CD8-positive, alpha-beta memory T cell (primary cell): ENCODE measurements at places on chromosomes 6 and 20. TPM values are rescaled to one million over a fixed set of nuclear protein-coding genes. Genes with fewer than 3 reads are reported as not detected.

MAP7 gene
- 0.51 TPM for total RNA-seq

RAMACL gene
- total RNA-seq: 0.60 TPM

THBS2 gene
- total RNA-seq: not detected

NHLRC1 gene
- total RNA-seq: 0.29 TPM

SH3BGRL2 gene
- total RNA-seq: 0.64 TPM

CLVS2 gene
- not detected for total RNA-seq

BAG2 gene
- total RNA-seq: 10.2 TPM

ISM1 gene
- total RNA-seq: 1.7 TPM

COL10A1 gene
- total RNA-seq: not detected

BFSP1 gene
- 0.26 TPM for total RNA-seq

DNA sequence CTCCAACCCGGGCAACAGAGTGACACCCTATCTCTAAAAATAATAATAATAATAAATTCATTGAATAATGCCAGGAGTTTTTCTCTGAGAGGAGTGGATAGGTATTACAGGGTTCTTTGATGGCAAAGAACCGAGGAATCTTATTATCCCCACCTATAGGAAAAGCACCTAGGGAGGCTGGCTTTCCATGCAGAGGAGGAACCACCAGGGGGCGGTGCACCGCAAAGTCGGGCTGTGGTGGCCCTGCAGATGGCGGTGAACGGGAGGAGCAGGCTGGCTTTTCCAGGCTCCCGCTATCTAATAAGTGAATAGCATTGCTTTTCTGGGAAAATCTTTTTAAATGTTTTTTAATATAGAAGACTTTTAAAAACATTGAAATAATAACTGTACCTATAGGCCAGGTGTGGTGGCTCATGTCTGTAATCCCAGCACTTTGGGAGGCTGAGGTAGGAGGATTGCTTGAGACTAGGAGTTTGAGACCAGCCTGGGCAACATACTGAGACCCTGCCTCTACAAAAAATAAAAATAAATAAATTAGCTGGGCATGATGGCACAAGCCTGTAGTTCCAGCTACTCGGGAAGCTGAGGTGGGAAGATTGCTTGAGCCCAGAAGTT lies 864.2 kb downstream of the KIF16B start:
- H3K36me3 ChIP-seq: no peaks in the 10 kb centered on the region
- DNase-seq: no peak
- H3K27me3 ChIP-seq: no peaks in the 10 kb centered on the region
- no peaks in the 10 kb centered on the region for H3K4me1 ChIP-seq
- no peak overlapping the region for H3K4me3 ChIP-seq

- no peak overlapping the region for H3K27ac ChIP-seq
- H3K27me3 ChIP-seq: peaks cover 12% of the 10 kb centered on the region
- no peaks in the 10 kb centered on the region for H3K36me3 ChIP-seq
- peak overlapping the region; percentile 74 for H3K4me3 ChIP-seq
Observed at GRCh38 chr6:105995391-105995865, 90.7 kb upstream of the PRDM1 start.

- no peak overlapping the region for H3K4me3 ChIP-seq
- no peak overlapping the region for H3K27ac ChIP-seq
- no peak for DNase-seq
- no peaks in the 10 kb centered on the region for H3K27me3 ChIP-seq
Observed at GRCh38 chr20:18465536-18466200, 1.2 kb downstream of the DZANK1 start.

DNA sequence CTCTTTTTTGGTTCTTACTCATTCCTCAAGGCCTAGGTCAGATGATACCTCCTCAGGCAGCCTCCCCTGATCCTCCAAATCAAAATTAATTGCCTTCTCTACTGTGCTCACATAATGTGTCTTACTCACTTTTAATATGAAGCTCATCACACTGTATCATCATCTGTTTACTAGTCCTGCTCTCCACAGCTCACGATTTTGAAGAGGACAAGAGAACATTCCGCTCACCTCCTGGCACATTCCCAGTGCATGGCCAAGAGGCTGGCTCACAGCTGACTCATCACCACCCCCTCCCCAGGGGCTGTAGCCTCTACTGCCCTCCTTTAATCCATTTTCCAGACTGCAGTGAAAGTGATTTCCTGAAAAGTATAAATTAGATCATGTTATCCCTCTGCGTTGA lies 133.1 kb downstream of the ALDH8A1 start:
- no peaks in the 10 kb centered on the region for H3K36me3 ChIP-seq
- H3K4me1 ChIP-seq: no peaks in the 10 kb centered on the region
- H3K27me3 ChIP-seq: no peaks in the 10 kb centered on the region
- DNase-seq: no peak
- no peak overlapping the region for H3K27ac ChIP-seq

DNA sequence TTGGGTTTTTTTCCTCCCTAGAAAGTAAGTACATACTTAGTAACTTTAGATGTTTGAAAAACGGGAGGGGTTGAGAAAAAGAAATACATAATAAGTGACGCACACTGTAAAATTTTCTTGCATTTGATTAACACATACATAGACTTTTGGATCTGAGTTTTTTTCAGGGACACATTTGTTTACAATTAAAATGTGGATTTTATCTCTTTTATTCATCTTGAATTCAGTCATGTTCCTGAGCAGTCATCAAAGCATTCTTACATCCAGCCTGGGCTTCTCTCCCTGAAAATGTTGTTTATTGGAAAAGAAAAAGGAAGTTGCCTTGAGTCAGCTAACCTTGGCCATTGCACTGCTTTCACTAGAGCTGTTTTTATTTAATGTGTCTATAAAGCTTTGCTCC lies 8.7 kb upstream of the RPP40 start:
- no peak for DNase-seq
- H3K4me3 ChIP-seq: no peak overlapping the region
- no peaks in the 10 kb centered on the region for H3K4me1 ChIP-seq
- no peak overlapping the region for H3K27ac ChIP-seq
- H3K36me3 ChIP-seq: no peaks in the 10 kb centered on the region

- no peaks in the 10 kb centered on the region for H3K27me3 ChIP-seq
- no peak overlapping the region for H3K4me3 ChIP-seq
- peaks cover 8% of the 10 kb centered on the region for H3K4me1 ChIP-seq
- no peaks in the 10 kb centered on the region for H3K36me3 ChIP-seq
- H3K27ac ChIP-seq: no peak overlapping the region
Observed at GRCh38 chr20:35302421-35303335, 10.5 kb upstream of the FAM83C start.

DNA sequence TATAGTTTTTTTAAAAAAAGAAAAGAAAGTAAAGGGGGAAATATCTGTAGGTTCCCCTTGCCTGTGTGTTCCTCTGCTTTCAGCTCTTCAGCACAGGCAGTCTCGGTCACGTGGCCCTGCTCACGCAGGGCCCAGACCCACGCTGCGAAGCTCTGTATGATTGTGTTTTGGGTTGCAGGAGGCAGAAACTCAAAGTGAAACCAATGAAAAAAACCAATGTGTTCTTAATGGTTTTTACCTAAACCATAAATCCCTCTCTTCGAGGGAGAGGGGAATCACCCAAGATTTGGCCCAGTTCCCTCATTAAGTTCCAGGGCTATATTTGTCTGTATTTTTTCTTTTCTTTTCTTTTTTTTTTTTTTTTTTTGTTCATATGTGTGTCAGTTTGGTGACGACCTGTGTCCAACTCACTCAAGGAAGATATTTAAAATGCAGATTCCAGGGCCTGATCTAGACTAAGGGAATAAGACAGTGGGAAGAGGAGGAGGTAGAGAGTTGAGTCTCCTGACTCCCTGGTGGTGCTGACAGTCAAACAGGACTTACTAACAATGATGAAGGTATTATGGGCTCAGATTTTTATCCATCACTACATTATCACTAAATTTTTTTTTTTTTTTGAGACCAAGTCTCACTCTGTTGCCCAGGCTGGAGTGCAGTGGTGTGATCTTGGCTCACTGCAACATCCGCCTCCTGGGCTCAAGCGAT lies 33.8 kb upstream of the RREB1 start:
- H3K4me1 ChIP-seq: peaks cover 5% of the 10 kb centered on the region
- no peak for DNase-seq
- no peak overlapping the region for H3K4me3 ChIP-seq
- no peaks in the 10 kb centered on the region for H3K36me3 ChIP-seq
- no peaks in the 10 kb centered on the region for H3K27me3 ChIP-seq
- no peak overlapping the region for H3K27ac ChIP-seq

DNA sequence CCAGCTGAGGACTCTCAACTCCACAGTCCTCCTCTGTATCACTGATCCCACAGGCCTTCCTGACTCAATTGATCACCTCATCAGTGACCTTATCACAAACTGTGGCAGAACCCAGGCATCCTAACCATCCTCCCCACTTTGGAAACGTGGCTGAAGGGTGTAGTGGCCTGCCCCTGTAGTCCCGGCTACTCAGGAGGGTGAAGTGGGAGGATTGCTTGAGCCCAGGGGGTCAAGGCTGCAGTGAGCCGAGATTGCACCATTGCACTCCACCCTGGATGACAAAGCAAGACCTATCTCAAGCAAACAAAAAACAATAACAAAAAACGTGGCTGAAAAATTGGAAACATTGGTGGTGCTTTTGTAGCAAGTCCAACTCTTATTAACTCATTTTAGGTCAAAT lies 203.4 kb upstream of the ZNF217 start:
- DNase-seq: no peak
- H3K4me3 ChIP-seq: no peak overlapping the region
- no peak overlapping the region for H3K27ac ChIP-seq
- H3K36me3 ChIP-seq: no peaks in the 10 kb centered on the region
- no peaks in the 10 kb centered on the region for H3K4me1 ChIP-seq
- no peaks in the 10 kb centered on the region for H3K27me3 ChIP-seq

GRCh38 chr6:132962936-132963868 lies 148.8 kb downstream of the RPS12 start:
- H3K4me3 ChIP-seq: no peak overlapping the region
- H3K36me3 ChIP-seq: no peaks in the 10 kb centered on the region

DNA sequence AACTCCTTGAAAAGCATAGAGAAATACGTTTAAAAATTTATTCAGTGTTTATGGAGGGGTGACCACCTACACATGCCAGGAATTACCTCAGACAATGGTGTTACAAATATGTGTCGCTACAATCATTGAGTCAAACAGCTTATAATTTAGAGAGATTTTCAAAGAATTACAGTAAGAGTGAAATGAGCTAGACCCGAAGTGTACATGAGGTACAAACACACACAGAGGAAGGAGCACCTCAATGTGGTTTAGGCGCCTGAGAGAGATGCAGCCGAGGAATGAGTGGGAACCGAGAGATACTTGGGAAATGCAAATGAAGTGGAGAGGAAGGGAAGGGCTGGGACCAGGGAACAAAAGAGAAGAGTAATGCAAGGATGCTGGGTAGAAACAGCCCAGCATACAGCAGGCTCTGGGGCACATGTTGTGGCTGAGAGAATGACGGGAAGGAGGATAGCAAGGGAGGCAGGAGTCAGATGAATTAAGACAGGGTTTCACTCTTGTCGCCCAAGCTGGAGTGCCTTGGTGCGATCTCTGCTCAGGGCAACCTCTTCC lies 15.5 kb downstream of the EEF1E1 start:
- H3K4me3 ChIP-seq: no peak overlapping the region
- H3K4me1 ChIP-seq: no peaks in the 10 kb centered on the region
- peaks cover 37% of the 10 kb centered on the region for H3K36me3 ChIP-seq
- no peaks in the 10 kb centered on the region for H3K27me3 ChIP-seq

DNA sequence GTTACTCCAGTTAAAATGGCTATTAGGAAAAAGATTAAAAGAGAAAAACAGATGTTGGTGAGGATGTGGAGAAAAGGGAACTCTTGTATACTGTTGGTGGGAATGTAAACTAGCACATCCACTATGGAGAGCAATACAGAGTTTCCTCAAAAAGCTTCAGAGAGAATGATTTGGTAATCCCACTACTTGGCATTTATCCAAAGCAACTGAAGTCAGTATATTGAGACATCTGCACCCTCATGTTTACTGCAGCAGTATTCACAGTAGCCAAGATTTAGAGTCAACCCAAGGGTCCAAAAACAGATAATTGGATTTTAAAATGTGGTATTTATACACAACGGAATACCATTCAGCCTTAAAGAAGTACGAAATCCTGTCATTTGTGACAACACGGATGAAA lies 469.5 kb downstream of the QKI start:
- H3K4me3 ChIP-seq: no peak overlapping the region
- H3K27me3 ChIP-seq: no peaks in the 10 kb centered on the region
- no peaks in the 10 kb centered on the region for H3K36me3 ChIP-seq
- H3K27ac ChIP-seq: no peak overlapping the region

- H3K4me1 ChIP-seq: peaks cover 8% of the 10 kb centered on the region
- no peak overlapping the region for H3K4me3 ChIP-seq
- H3K27ac ChIP-seq: no peak overlapping the region
Observed at GRCh38 chr6:21099338-21100314, 493.9 kb upstream of the SOX4 start.

- DNase-seq: no peak
- peak overlapping the region; percentile 96 for H3K27ac ChIP-seq
- peaks cover 16% of the 10 kb centered on the region for H3K4me1 ChIP-seq
- no peaks in the 10 kb centered on the region for H3K27me3 ChIP-seq
Observed at GRCh38 chr20:34703424-34704176, 544 bp upstream of the TP53INP2 start.

GRCh38 chr20:14716351-14716801 lies 379.0 kb upstream of the FLRT3 start:
- no peak overlapping the region for H3K4me3 ChIP-seq
- no peaks in the 10 kb centered on the region for H3K36me3 ChIP-seq
- DNase-seq: no peak
- no peaks in the 10 kb centered on the region for H3K27me3 ChIP-seq

DNA sequence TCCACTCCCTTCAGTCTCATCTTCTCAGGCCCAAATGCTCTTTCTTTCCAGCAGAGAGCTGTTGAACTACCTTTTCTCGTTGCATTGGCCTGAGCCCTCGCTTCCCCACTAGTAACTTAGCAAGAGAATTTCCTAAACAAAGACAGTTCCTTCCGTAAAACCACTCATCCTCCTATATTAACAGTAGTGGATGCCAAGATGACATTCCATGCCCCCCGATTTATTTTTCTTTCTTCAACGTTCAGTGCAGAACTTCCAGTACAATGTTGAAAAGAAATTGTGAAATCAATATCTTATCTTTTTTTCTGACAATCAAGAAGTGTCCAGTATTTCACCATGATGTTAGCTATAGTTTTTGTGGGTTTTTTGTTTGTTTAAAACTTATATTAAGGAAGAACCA lies 45.8 kb downstream of the SOX4 start:
- H3K4me3 ChIP-seq: no peak overlapping the region
- no peaks in the 10 kb centered on the region for H3K4me1 ChIP-seq
- no peaks in the 10 kb centered on the region for H3K27me3 ChIP-seq
- no peak for DNase-seq

DNA sequence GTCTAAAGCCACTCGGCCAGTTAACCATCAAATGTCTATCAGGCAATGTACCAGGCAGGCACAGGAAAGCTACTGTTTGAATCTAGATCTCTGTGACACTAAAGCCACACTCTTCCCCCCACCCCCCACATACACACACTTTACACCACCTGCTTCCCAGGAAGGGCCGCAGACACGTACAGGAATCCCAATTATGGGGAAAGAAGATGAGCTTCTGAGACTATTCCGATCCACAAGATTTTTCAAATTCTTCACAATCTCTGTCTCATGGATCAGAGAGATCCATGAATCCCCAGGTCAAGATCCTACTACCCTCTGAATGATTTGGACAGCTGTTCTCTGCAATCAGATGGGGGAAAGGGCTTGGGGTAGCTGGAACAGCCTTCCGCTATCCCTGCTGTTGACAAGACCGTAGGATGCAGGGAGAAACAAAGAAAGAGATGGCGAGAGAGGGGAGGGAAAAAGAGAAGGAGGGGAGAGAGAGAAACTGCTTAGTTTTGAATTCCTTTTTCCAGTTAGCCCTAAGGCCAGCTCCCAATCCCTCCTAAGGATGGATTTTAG lies 25.4 kb upstream of the RIMS4 start:
- DNase-seq: no peak
- H3K36me3 ChIP-seq: no peaks in the 10 kb centered on the region
- no peak overlapping the region for H3K27ac ChIP-seq
- no peaks in the 10 kb centered on the region for H3K27me3 ChIP-seq
